Endothelial cell (in vitro differentiated cells): ENCODE measurements at places on chromosomes 6 and 20.

GRCh38 chr6:45049188-45049843 lies 278.8 kb upstream of the RUNX2 start:
- H3K4me3 ChIP-seq: no peak overlapping the region
- peak overlapping the region; percentile 39 for H3K27ac ChIP-seq
- H3K36me3 ChIP-seq: no peaks in the 10 kb centered on the region

GRCh38 chr6:118974790-118975189 lies 39.8 kb upstream of the MCM9 start:
- H3K36me3 ChIP-seq: peaks cover 27% of the 10 kb centered on the region
- DNase-seq: no peak
- H3K27ac ChIP-seq: no peak overlapping the region
- no peaks in the 10 kb centered on the region for H3K27me3 ChIP-seq
- H3K4me3 ChIP-seq: no peak overlapping the region

DNA sequence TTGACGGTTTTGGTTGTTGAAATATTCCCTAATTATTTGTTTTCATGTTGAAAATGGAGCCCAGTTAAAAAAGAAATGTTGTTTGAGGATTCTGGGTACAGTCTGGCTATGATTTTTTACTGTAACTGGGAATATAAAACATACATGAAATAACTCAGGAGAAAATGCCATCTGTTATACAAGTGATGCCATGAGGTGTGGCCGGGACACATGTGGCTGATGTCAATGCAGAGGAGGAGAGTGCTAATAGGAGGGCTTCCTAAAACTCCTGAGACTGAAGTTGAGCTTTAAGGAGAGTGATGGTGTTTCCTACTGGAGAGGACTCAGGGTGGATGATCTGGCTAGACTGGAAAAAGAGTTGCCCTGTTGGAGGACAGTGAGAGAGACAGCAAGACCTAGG lies 12.7 kb downstream of the SCAND1 start:
- peak overlapping the region; percentile 14 for H3K27ac ChIP-seq
- peaks cover 26% of the 10 kb centered on the region for H3K4me1 ChIP-seq
- peaks cover 48% of the 10 kb centered on the region for H3K36me3 ChIP-seq
- peak overlapping the region; percentile 52 for H3K4me3 ChIP-seq
- DNase-seq: no peak

DNA sequence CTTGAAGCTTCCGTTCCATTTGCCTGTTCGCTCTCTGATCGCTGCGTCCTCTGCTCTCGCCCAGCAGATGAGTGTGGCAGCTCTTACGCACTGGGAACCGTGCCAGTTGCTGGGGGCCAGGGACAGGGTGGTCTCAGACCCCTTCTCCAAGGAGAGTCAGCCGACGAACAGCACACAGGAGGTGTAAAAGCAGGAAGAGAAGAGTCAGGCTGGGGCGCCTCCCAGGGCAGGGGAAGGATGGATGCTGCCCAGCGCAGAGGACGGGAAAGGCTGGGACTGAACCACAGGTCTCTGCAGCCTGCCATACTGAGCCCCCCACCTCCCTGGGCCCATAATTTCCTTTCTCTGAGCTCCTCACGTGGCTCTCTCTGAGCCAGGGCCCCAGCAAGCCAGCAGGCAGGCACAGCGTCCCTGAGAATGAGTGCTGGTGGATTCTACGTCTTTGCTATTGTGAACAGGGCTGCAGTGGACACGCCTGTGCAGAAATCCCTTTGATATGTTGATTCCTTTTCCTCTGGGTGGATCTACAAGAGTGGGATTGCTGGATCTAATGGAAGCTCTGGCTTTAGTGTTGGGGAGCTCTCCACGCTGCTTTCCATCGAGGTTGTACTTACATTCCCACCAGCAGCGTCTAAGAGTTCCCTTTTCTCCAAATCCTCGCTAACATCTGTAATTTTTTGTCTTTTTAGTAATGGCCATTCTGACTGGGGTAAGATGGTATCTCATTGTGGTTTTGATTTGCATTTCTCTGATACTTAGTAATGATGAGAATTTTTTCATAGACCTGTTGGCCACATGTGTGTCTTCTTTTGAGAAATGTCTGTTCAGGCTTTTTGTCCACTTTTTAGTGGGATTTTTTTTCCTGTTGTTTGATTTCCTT lies 104.1 kb downstream of the PSMB1 start:
- DNase-seq: no peak
- no peak overlapping the region for H3K4me3 ChIP-seq
- H3K27ac ChIP-seq: peak overlapping the region; percentile 40
- H3K27me3 ChIP-seq: peaks cover 8% of the 10 kb centered on the region
- H3K4me1 ChIP-seq: peaks cover 2% of the 10 kb centered on the region

- no peak overlapping the region for H3K27ac ChIP-seq
- H3K36me3 ChIP-seq: no peaks in the 10 kb centered on the region
- no peaks in the 10 kb centered on the region for H3K27me3 ChIP-seq
These were observed 23.2 kb downstream of the ADAT2 start for GRCh38 chr6:143427109-143427817.

DNA sequence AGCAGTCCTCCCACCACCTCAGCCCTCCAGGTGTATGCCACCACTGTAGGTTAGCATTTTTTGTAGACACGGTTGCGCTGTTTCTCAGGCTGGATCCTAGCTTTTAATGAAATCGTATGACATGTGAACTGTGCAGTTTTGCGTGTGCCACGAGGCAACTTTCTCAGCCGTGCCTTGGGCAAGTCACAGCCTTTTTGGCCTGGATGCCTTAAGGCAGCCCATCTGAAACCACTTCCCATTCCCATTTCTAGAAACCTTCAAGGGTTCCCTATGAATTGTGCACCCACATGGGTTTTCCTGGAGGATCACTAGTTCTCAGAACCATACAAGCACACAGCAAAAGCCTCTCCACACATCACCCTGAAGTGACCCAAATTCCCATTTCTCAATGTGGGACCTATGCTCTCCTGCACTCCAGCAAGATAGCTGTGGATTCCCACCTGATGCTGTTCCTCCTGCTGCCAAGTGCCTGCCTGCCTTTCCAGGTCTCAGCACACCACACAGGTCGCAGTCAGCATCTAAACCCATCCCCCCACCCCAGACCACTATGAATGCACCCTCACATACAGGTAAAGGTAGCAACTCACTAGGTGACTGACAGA lies 28.9 kb downstream of the SNX5 start:
- H3K4me3 ChIP-seq: peak overlapping the region; percentile 67
- DNase-seq: no peak
- H3K27ac ChIP-seq: peak overlapping the region; percentile 78
- peaks cover 18% of the 10 kb centered on the region for H3K36me3 ChIP-seq
- no peaks in the 10 kb centered on the region for H3K27me3 ChIP-seq
- H3K4me1 ChIP-seq: peaks cover 21% of the 10 kb centered on the region

GRCh38 chr6:33082702-33083101 lies 6.9 kb downstream of the HLA-DPB1 start:
- peaks cover 5% of the 10 kb centered on the region for H3K27me3 ChIP-seq
- peaks cover 21% of the 10 kb centered on the region for H3K4me1 ChIP-seq
- peak; percentile 38 for DNase-seq
- H3K4me3 ChIP-seq: peak overlapping the region; percentile 22

DNA sequence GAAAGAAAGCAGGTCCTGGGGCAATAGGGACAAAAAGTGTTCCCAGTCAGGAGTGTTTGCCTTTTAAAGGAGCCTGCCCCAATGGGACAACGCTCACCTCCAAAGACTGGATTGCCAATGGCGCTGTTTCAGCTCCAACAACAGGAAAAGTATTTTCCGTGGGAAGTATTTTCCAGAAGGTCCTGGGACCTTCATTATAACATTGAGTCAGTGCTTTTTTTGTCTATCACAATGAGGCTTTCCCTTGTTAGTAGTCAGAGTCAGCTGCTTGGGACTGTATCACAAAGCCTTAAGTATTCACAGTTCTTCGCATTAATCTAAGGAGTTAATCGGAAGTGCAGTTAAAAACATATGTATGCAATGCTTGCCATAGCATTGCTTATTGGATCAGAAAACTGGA lies 17.3 kb downstream of the TRAF3IP2 start:
- H3K27me3 ChIP-seq: no peaks in the 10 kb centered on the region
- no peak for DNase-seq
- H3K27ac ChIP-seq: no peak overlapping the region

- no peaks in the 10 kb centered on the region for H3K4me1 ChIP-seq
- peaks cover 5% of the 10 kb centered on the region for H3K27me3 ChIP-seq
- DNase-seq: no peak
- H3K27ac ChIP-seq: no peak overlapping the region
These were observed 4.4 kb upstream of the MYLIP start for GRCh38 chr6:16124198-16125180.

DNA sequence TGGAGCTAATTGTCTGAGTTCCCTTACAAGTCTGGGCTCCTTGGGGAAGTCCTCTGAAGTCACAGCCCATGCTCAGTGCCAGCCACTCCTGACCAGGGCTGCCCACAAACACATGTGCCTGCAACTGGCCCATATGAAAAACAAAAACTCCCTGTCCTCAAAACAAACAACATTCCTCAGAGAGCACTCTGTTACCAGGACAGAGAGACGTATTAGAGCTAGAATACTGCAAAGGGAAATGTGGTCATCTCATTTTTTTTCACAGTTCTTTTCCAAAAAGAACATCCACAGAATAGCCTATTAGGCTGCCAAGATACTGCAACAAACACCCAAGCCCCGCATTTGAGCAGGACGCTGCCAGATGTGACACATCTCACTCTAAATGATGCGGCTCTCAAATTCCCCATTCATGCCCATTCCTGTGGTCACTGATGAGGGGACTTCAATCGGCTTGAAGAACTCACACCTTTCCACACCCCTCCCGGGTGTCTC lies 71.1 kb downstream of the SLC22A23 start:
- H3K4me3 ChIP-seq: no peak overlapping the region
- no peaks in the 10 kb centered on the region for H3K27me3 ChIP-seq
- H3K27ac ChIP-seq: no peak overlapping the region

DNA sequence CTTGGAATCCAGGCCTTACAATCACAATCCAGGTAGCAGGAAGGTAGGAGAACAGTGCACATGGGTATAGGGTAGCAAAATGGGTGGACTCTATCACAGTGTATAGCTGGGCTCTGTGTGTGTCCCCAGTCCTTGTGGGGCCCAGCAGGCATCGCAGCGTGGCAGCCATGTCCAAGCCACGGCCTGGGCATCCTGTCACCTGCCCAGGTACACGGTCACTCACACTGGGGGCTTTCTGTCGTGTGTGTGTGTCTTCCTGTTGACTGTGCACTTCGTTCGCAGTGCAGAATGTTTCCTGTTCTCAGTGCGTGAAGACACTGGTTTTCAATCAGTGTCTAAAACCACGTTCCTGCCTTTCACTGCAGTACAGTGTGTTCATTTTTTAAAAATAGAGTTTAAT lies 523.2 kb upstream of the JARID2 start:
- DNase-seq: no peak
- no peak overlapping the region for H3K4me3 ChIP-seq
- H3K27ac ChIP-seq: peak overlapping the region; percentile 61
- H3K27me3 ChIP-seq: no peaks in the 10 kb centered on the region
- peaks cover under 1% of the 10 kb centered on the region for H3K36me3 ChIP-seq

- H3K27me3 ChIP-seq: peaks cover 5% of the 10 kb centered on the region
- H3K27ac ChIP-seq: no peak overlapping the region
- no peak overlapping the region for H3K4me3 ChIP-seq
These were observed 133.7 kb downstream of the CDH4 start for GRCh38 chr20:61385731-61386130.

- H3K4me1 ChIP-seq: no peaks in the 10 kb centered on the region
- DNase-seq: no peak
- H3K27me3 ChIP-seq: no peaks in the 10 kb centered on the region
These were observed 143.7 kb downstream of the SMOC2 start for GRCh38 chr6:168584671-168585070.

GRCh38 chr20:12893019-12893418 lies 115.8 kb upstream of the SPTLC3 start:
- no peaks in the 10 kb centered on the region for H3K36me3 ChIP-seq
- peaks cover 1% of the 10 kb centered on the region for H3K27me3 ChIP-seq
- no peak overlapping the region for H3K27ac ChIP-seq
- H3K4me1 ChIP-seq: no peaks in the 10 kb centered on the region
- DNase-seq: no peak

DNA sequence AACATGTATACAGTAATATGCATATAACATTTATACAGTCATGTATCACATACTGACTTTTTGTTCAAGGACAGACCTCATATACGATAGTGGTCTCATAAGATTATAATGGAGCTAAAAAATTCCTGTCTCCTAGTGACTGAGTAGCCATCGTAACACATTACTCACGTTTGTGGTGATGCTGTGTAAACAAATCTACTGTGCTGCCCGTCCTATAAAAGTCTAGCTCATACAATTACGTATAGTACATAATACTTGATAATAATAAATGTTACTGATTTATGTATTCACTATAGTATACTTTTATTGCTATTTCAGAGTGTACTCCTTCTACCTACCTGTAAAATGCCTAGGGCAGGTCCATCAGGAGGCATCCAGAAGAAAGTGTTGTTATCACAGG lies 17.4 kb downstream of the SERAC1 start:
- no peak overlapping the region for H3K27ac ChIP-seq
- H3K27me3 ChIP-seq: no peaks in the 10 kb centered on the region
- H3K36me3 ChIP-seq: peaks cover 16% of the 10 kb centered on the region
- no peaks in the 10 kb centered on the region for H3K4me1 ChIP-seq

- no peak for DNase-seq
- no peak overlapping the region for H3K27ac ChIP-seq
- H3K4me3 ChIP-seq: no peak overlapping the region
- peaks cover 16% of the 10 kb centered on the region for H3K4me1 ChIP-seq
- H3K36me3 ChIP-seq: no peaks in the 10 kb centered on the region
These were observed 1.8 kb upstream of the MRPS18A start for GRCh38 chr6:43689421-43689820.

DNA sequence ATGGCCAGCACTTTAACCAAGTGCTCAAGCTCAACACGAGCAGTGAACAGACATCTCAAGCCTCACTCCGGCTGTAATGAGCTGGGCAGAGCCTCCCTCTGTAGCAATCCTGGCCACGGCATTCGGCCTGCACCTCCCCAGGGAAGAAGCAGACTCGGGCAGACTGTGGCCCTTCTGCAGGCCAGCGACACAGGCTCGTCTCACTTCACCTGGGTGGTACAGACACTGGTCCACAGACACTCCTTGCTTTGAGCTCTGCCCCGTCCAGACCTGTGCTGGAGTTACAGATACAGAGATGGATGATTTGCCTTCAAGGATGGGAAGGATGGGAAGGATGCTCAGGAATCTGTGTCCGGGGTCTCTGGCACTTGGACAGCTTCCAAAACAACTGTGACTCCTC lies 300.9 kb downstream of the PREX1 start:
- H3K27ac ChIP-seq: no peak overlapping the region
- no peaks in the 10 kb centered on the region for H3K4me1 ChIP-seq
- no peaks in the 10 kb centered on the region for H3K36me3 ChIP-seq
- DNase-seq: no peak
- peaks cover 4% of the 10 kb centered on the region for H3K27me3 ChIP-seq
